Heart left ventricle (tissue), 16 donors: ENCODE measurements at places on chromosomes 2 and 18. TPM values are rescaled to one million over a fixed set of nuclear protein-coding genes. Genes with fewer than 3 reads are reported as not detected.

GRCh38 chr2:98985905-98986666 lies 50.1 kb upstream of the CRACDL start:
- H3K36me3 ChIP-seq, result no peaks in the 10 kb centered on the region
- DNase-seq, result no peak
- H3K4me1 ChIP-seq, result no peaks in the 10 kb centered on the region
- no peaks in the 10 kb centered on the region for H3K27me3 ChIP-seq
- H3K27ac ChIP-seq, result no peak overlapping the region

- H3K4me1 ChIP-seq, result no peaks in the 10 kb centered on the region
- no peak overlapping the region for H3K27ac ChIP-seq
- H3K4me3 ChIP-seq, result no peak overlapping the region
- DNase-seq, result no peak
- H3K27me3 ChIP-seq, result no peaks in the 10 kb centered on the region
- H3K36me3 ChIP-seq, result no peaks in the 10 kb centered on the region
Observed at GRCh38 chr2:177689623-177690022, 297.1 kb downstream of the AGPS start.

DNA sequence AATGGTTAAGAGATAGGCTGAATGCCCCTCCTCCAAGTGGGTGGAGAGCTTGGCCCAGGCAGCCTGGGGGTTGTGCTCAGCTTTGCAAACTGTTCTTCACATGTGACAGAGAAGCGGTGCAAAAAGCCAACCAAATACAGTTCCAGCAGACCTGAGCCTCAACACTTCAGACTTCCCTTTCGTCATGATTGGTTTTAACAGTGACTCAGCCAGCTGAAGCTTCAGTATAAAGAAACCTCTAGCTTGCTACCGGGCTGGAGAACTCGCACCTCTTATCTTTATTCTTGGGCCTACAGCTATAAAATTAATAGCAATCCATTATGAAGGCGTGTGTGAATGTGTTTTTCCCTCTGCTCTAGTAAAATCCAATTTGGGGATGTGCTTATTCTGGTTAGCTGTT lies 20.0 kb downstream of the SETBP1 start:
- H3K4me1 ChIP-seq, result peaks cover 23% of the 10 kb centered on the region
- no peak overlapping the region for H3K27ac ChIP-seq
- H3K4me3 ChIP-seq, result no peak overlapping the region
- DNase-seq, result no peak
- no peaks in the 10 kb centered on the region for H3K27me3 ChIP-seq
- H3K36me3 ChIP-seq, result no peaks in the 10 kb centered on the region

DNA sequence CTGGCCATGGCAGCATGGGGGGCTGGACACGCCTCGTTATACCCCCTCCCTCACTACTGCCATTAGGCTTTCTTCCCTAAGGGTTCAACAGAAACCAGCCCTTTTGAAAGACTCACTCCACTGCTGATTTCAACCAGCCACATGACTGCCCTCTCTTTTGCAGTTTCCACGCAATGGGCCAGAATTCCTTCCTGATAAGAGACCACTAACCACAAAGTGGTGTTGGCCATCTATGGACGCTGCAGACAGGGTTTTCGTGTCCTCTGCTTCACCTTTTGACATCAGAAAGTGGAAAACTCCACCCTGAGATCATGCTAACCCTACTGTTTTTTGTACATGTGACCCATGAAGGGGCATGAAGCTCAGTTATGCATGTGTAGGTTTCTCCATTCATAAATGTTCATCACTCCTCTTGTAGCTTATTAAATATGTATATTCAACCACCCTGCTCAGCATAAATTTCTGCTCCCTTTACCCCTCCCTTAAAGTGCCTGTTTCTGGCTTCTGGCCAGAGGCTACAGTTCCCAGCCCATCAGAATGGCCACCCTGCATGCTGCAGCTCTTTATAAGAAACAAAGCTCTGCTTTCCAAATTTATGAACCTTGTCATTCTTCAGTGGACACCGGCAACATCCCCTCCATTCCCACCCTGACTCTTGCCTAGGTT lies 106.6 kb upstream of the MSH6 start:
- H3K36me3 ChIP-seq, result no peaks in the 10 kb centered on the region
- no peaks in the 10 kb centered on the region for H3K4me1 ChIP-seq
- H3K4me3 ChIP-seq, result no peak overlapping the region
- H3K27ac ChIP-seq, result no peak overlapping the region
- no peak for DNase-seq

DNA sequence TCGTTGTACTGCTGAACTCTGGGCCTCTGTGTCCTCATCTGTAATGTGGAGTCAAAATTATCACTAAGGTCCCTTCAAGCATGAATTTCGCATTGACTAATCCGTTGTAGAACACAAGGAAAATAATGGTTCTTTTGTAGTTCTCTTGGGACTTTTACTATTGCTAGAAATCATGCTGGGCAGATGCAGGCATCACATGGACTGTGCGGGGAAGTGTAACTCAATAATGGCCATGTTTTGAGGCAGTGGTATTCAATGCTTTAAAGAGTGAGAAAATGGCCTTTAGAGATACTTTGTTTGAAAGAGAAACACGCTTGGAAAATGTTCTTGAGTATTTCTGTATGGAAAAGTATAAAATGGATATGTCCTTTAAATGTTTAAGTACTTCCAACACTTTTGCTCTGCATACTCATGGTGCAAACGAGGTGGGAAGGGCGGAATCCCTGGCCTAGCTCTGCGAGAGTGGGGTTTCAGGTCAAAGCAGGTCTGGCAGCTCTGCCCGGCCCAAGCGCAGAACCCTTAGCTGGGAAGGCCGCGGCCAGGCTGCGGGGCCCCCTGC lies 117.3 kb upstream of the MSTN start:
- no peaks in the 10 kb centered on the region for H3K27me3 ChIP-seq
- H3K4me3 ChIP-seq, result peak overlapping the region; percentile 69
- peak overlapping the region; percentile 97 for H3K27ac ChIP-seq
- DNase-seq, result no peak
- no peaks in the 10 kb centered on the region for H3K36me3 ChIP-seq

DNA sequence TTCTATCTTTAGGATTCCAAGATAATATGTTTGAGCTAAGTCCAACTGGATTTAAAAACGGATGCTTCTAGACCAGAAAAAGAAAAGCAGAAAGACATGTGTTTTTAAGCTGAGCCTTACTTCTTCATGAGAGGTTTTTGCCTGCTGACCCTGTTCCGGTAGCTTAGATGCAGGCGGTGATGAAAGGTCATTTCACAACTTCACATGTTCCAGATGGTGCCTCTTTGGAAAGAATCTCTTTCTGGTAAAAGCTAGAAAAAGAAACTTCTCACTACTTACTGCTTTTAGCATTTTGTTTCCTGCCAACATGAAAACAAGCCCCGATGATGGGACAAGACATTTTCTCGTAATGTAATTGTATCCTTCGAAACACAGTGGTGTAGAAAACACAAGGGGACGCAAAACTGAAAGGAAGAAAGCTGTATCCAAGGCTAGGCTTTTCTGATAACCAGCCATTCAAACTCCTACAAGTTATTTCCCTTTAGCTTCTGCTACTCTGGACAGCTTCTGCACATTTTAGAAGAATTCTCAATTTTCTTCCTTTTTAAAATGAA lies 407.3 kb upstream of the LYPD1 start:
- no peaks in the 10 kb centered on the region for H3K4me1 ChIP-seq
- no peaks in the 10 kb centered on the region for H3K36me3 ChIP-seq
- no peak overlapping the region for H3K4me3 ChIP-seq
- H3K27me3 ChIP-seq, result no peaks in the 10 kb centered on the region

DNA sequence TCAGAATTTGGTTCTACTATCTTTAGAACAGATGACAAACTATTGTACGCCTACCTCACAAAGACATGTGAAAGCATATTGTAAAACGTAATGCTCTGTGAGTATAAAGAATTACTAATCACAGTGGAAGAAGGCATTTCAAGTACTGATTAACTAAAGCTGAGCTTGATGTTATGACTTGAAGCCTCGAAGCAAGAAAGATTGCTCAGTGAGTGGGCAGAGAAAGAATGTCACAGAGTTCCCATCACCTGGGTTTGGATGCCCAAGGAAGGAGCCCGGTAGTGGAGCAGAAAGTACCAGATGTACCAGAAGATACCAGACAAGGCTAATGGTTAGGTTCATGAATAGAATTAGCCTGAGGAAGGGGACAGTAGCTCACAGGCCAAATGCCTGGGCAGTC lies 39.5 kb upstream of the FAM110C start:
- H3K4me1 ChIP-seq, result no peaks in the 10 kb centered on the region
- no peak for DNase-seq
- no peaks in the 10 kb centered on the region for H3K36me3 ChIP-seq
- no peak overlapping the region for H3K27ac ChIP-seq
- no peak overlapping the region for H3K4me3 ChIP-seq

DNA sequence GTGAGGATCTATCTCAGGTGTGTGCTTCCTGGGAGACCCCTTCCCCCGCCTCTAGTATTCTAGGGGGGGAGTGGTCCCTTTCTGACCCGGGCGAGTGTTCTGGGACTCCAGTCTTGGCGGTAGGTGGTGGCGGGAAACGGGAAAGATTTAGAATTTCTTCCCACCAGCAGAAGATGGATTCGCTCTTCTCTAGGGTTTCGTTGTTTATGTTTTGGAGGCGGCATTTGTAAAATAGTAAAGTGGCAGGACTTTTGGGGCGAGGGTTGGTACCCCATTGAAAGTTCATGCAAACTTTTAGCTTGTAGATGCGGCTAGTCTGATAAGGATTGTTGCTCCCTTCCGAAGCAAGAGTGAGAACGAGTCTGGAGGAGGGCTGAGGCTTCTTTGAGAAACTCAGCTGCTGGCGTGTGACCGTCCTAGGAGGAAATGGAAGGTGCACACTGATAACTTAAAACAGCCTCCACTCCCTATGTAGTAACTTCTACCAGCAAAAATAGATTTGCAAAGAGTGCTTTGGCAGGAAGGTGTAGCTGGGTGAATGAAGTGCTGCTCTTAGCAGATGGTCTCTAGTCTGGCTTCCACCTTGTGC lies 412 bp downstream of the GPD2 start:
- peaks cover 31% of the 10 kb centered on the region for H3K4me1 ChIP-seq
- no peaks in the 10 kb centered on the region for H3K36me3 ChIP-seq
- H3K27me3 ChIP-seq, result no peaks in the 10 kb centered on the region
- H3K27ac ChIP-seq, result peak overlapping the region; percentile 98
- H3K4me3 ChIP-seq, result peak overlapping the region; percentile 71
- DNase-seq, result no peak

DNA sequence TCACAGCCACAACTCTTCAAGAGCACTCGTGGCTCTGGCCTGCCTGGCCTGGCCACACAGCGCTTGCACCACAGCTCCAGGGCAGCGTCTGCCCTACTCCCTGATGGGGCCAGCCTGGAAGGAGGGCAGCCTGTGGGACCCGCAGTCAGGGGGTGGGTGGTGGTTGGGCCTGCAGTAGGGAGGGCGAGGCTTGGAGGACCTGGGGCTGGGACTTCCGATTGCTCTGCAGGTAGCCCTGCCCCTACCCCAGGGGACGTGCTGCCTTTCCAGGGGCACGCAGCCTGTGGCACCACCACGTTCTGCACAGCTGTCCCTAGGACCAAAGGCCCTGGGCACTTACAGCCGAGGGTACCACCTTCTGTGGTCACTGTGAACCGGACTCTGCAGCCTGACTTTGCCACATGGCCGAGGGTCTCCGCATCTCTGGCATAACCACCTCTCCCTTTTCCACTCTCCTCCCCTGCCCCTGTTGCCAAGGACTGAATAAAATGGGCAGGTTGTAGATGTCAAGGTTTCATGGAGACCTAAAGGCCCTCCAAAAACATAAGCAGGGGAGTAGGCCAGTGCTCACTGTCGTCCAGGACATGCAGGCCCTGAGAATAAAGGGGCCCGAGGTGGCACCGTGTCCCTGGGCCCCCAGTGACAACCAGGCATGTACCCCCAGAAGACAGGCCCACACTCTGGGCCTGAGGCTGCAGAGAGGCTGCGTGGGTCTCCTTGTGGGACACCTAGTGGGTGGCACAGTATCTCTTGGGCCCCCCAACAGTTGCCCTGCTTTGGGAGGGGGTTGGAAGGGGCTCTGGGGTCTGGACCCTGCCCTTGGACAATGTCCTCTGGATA lies 87.3 kb downstream of the INHBB start:
- H3K4me1 ChIP-seq, result no peaks in the 10 kb centered on the region
- no peak for DNase-seq
- H3K27ac ChIP-seq, result no peak overlapping the region
- H3K36me3 ChIP-seq, result no peaks in the 10 kb centered on the region
- H3K27me3 ChIP-seq, result no peaks in the 10 kb centered on the region
- H3K4me3 ChIP-seq, result no peak overlapping the region

GRCh38 chr2:25000503-25001324 lies 29.0 kb upstream of the DNAJC27 start:
- no peak for DNase-seq
- H3K27me3 ChIP-seq, result no peaks in the 10 kb centered on the region
- H3K27ac ChIP-seq, result no peak overlapping the region
- H3K4me3 ChIP-seq, result no peak overlapping the region

DNA sequence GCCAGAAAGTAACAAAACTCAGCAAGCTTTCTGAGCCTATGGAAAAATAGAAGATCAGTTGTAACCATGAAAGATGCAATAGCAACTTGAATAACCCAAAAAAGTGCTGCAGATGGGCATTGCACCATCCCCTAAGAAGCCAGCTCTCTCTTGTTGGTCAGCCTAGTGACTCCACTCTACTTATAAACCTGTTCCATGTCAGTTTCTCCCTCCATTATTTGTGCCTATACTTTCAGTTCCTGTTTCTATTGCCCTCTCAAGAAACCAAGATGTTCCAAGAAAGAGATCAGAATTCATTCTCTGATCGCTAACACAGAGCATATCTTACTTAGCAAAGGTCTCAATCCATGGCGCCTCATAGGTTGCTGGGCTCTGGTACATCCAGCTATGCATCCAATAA lies 170.3 kb upstream of the MAP2 start:
- no peak overlapping the region for H3K4me3 ChIP-seq
- H3K27me3 ChIP-seq, result no peaks in the 10 kb centered on the region
- H3K4me1 ChIP-seq, result no peaks in the 10 kb centered on the region
- DNase-seq, result no peak
- H3K27ac ChIP-seq, result no peak overlapping the region

GRCh38 chr2:58449286-58450010 lies 208.3 kb upstream of the FANCL start:
- H3K36me3 ChIP-seq, result no peaks in the 10 kb centered on the region
- H3K27ac ChIP-seq, result no peak overlapping the region
- H3K4me3 ChIP-seq, result no peak overlapping the region
- no peaks in the 10 kb centered on the region for H3K27me3 ChIP-seq

DNA sequence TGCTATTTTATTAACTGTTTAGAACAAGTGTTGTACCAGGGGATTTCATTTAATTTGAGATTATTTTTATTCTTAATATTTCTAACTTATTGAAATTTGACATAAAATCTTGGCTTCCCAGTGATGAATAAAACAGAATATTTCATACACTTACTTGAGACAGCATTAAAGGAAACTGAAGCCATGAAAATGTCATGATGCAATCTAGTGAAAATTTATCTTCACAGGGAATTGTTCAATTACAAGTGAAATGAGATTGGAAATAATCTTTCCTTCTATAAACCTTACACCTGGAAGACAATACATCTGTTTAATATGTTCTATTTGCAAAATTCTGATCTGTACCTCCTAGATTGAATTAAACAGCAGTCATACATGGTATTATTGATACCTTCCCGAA lies 511.0 kb upstream of the CDH7 start:
- no peak for DNase-seq
- H3K27ac ChIP-seq, result no peak overlapping the region
- H3K4me1 ChIP-seq, result no peaks in the 10 kb centered on the region
- no peak overlapping the region for H3K4me3 ChIP-seq

GRCh38 chr2:121051311-121051710 lies 233.7 kb downstream of the TFCP2L1 start:
- no peaks in the 10 kb centered on the region for H3K4me1 ChIP-seq
- no peaks in the 10 kb centered on the region for H3K27me3 ChIP-seq

EVA1A gene
- 1.3 TPM for total RNA-seq

TRPM8 gene
- not detected for total RNA-seq

TEKT4 gene
- total RNA-seq, result 0.25 TPM

REG3G gene
- not detected for total RNA-seq

DNPEP gene
- total RNA-seq, result 101 TPM

CFC1 gene
- 0.66 TPM for total RNA-seq

PPP1R1C gene
- total RNA-seq, result 14.8 TPM

CDH19 gene
- 11.9 TPM for total RNA-seq

SH3RF3 gene
- 7.0 TPM for total RNA-seq

ACKR3 gene
- 18.3 TPM for total RNA-seq
